ENCODE measurements at places on chromosomes 7 and 10. TPM values are rescaled to one million over a fixed set of nuclear protein-coding genes. Genes with fewer than 3 reads are reported as not detected.
A peak's percentile ranks its signal among the peaks of the same experiment; 100 is the strongest.

DNA sequence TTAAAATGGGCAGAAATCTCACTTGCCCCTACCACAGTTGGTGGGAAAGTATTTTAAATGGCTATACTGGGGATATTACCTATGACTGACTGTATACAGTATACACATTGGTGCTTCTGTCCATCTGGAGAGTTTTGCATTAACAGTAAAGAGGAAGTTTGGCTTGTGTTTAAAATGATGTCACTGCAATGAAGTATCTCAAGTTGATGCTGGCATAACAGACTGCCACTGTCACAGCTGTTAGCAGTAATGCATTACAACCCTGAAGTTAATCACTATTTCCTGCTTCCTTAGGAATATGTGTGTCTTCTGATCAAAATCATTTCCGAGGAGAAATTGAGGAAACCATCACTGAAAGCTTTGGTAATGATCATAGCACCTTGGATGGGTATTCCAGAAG is 1.9 kb downstream of the DKK1 start:
- no peak for DNase-seq

ZNF804B gene
- total RNA-seq = not detected

AKR1C4 gene
- 0.29 TPM for total RNA-seq

EGR2 gene
- 5.6 TPM for total RNA-seq

DNA sequence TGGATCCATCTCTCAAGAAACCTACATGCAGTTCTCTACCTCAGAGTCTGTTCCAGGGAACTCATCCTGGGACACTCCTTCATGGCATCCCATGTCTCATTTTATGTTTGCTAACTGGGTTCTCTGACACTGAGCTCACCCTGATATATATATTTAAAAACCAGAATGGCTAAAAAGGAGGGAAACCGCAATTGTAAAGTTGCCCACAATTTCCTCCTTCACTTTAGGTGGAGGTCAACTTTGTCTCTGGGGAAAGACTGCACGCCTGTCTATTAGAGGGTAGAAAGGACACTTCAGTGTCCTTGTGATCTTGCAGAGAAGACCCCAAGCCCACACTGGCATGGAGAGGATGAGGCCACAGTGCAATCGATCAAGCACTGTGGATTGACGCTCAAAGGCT is 131.7 kb downstream of the TEX36 start:
- DNase-seq = no peak

GRCh38 chr10:50286996-50287803 is 35.9 kb upstream of the ASAH2 start:
- no peak for DNase-seq

- DNase-seq = no peak
Measured at GRCh38 chr7:5636914-5637313, 144.5 kb downstream of the RNF216 start.

DNA sequence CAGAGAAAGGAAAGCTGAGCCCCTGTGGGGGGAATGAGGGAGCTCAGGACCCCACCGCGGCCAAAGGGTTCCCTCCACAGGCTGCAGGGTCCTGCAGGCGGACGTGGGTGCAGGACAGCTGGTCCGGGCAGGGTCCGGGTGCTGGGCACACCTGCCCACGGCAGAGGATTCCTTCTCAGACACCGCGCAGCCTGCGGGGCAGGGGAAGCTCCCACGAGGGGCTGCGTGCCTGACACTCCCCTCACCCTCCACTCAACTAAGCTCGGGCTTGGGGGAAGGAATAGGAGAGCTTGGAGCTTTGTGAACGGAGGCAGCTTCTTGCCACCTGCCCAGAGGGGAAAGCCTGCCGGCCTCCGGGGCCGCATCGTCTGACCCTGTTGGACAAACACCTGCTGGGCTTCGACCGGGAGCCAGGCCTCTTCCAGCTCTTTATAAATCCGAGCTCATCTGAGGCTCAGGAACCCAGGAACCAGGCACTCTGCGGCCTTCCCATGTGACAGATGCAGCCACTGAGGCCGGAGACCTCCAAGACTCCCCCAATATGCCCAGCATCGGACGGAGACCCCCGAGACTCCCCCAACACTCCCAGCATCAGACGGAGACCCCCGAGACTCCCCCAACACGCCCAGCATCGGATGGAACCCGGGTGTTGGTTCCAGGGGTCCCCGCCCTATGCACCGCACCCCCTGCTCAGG is 97.3 kb downstream of the PDGFA start:
- DNase-seq = no peak

AUTS2 gene
- total RNA-seq = 4.2 TPM

GRCh38 chr10:3961082-3961481 is 176.1 kb upstream of the KLF6 start:
- DNase-seq = no peak

PITX3 gene
- not detected for total RNA-seq

DNA sequence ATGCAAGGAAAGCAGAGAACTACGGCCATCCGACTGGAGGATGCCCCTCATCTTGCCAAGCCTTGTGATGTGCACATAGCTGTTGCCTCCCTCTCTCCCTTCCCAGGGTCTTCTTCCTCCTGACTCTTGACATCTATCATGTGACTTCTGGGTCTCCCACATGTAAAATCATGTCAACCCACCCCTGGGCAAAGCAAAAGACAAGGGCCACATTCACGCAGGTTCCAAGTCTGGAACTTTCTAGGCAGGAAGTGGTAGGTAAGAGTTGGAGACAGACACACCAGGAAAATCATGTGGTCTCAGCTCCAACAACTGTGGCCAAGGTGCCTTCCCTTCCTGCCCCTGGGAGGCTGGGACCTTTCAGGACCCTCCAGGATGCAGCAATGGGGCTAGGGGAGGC is 187.3 kb downstream of the CXCL12 start:
- DNase-seq = no peak

GRCh38 chr10:36030516-36030915 is 388.4 kb upstream of the FZD8 start:
- DNase-seq = no peak

DNA sequence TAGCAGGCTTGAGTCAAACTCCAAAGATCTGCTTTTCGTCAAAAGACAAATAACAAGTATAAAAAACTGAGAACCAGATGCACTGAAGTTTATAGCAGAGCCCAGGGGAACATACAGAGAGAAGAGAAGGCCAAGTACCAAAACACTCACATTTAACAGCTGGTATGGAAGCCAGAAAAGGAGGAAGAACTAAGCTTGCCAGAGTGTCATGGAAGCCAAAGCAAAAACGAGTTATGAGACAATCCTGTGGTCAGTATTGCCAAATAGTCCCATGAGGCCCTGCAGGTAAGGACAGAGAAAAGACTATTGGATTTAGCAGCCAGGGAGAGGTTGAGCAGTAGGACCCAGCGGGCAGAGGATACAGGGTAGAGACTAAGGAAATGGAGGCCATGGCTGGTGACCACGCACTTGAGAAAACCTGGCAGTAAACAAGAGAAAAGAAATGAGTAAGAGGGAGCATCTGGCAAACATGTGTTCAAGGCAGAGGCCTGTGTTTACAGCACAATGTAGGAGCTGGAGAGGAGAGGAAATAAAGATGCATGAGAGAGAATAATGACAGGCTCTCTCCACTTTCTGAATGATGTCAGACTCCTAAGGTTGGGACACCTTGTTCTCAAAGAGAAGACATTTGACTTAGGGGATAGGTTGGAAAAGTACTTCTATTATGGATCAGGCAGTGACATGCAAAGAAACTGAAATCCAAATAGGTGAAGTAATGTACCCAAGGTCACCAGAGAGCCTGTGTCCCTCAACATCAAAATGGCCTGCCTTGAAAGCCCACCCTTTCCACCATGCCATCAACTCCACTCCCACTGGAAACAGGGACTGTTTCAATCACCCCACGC is 9.1 kb downstream of the CREB3L2 start:
- no peak for DNase-seq

DNA sequence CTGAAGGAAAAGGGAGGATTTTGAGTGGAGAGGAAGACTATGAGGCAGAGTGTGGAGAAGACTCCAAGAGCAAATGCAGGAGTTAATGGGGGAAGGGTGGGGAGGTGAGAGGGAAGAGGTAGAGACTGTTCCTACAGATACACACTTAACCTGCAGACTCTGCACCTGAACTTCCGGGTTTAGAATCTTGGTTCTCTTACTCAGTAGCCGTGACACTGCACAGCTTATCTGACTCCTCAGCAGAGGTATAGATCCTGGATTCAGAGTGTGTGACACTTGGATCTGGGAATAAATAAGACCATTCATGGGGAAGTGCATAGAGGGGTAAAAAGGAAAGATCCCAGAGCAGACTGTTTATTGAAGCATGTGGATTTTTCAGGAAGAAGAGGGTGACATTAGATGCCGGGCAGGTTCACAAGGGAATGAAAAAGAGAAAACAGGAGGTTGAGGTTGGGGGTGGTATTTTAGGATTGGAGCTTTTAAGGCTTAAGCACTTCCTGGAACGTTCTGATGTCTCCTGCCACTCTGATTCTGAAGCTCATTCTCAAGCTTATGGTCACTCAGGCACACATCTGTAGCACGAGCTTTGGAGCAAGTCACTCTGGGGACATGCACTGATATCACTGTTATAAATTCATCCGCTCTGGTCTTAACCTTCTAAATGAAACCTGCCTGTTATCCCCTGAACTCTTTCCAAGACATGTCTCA is 5.7 kb upstream of the ZC3HAV1L start:
- DNase-seq = peak; percentile 45

- no peak for DNase-seq
Measured at GRCh38 chr10:131041441-131041840, 270.1 kb downstream of the TCERG1L start.

SLC18A3 gene
- total RNA-seq = not detected

All from HT-29 (cell line).